ENCODE measurements at places on chromosomes 16 and 17. TPM values are rescaled to one million over a fixed set of nuclear protein-coding genes. Genes with fewer than 3 reads are reported as not detected.

Gene PLLP
- 8.4 TPM for total RNA-seq

Gene CES2
- total RNA-seq = 28.5 TPM

Gene CNTNAP4
- not detected for total RNA-seq

Gene CTRB1
- not detected for total RNA-seq

Gene CYGB
- 0.65 TPM for total RNA-seq

Gene KRTAP16-1
- not detected for total RNA-seq

Measured in vein endothelial cell (primary cell).